Spinal cord (tissue), 10 donors: ENCODE measurements at places on chromosomes 6 and 20. TPM values are rescaled to one million over a fixed set of nuclear protein-coding genes. Genes with fewer than 3 reads are reported as not detected.

IL17F gene
- not detected for total RNA-seq

RAMACL gene
- 1.3 TPM for total RNA-seq

SFTA2 gene
- not detected for total RNA-seq

DNA sequence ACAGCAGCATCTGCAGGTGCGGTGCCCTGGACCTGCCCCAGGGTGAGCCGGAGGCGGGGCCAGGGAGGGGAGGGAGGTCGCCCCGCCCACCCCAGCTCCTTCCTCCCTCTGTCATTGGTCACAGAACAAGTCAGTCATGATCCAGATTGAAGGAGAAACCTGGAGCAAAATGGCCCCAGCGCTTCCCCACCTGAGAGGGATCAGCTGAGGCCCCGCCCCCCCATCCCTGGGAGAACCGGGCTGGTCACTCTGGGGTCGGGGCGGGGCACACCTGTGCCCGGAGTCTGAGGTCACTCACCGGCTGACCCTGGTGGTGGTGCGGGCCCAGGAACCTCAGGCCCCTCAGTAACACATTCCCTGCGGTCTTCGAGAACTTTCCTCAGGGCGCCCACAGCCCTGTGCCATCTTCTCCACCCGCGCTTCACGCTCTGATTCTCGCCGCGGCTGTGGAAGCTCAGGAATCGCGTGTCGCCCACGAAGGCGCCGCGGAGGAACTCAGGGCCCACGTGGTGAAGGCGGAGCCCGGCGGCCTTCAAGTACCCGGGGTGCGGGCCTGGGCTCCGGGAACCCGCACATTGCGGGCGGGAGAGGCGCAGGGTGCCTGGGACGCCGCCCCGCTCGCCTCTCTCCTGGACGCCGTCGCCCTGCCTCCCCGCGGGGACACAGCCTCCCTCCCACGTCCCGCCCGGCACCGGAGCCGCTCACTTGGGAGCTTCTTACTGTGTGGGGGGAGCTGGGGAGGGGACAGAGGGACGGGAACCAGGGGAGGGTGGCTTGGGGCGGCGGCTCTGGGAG lies 36.4 kb upstream of the HLA-C start:
- peaks cover 35% of the 10 kb centered on the region for H3K27me3 ChIP-seq
- H3K4me1 ChIP-seq: peaks cover 11% of the 10 kb centered on the region
- H3K36me3 ChIP-seq: no peaks in the 10 kb centered on the region
- no peak for DNase-seq

DNA sequence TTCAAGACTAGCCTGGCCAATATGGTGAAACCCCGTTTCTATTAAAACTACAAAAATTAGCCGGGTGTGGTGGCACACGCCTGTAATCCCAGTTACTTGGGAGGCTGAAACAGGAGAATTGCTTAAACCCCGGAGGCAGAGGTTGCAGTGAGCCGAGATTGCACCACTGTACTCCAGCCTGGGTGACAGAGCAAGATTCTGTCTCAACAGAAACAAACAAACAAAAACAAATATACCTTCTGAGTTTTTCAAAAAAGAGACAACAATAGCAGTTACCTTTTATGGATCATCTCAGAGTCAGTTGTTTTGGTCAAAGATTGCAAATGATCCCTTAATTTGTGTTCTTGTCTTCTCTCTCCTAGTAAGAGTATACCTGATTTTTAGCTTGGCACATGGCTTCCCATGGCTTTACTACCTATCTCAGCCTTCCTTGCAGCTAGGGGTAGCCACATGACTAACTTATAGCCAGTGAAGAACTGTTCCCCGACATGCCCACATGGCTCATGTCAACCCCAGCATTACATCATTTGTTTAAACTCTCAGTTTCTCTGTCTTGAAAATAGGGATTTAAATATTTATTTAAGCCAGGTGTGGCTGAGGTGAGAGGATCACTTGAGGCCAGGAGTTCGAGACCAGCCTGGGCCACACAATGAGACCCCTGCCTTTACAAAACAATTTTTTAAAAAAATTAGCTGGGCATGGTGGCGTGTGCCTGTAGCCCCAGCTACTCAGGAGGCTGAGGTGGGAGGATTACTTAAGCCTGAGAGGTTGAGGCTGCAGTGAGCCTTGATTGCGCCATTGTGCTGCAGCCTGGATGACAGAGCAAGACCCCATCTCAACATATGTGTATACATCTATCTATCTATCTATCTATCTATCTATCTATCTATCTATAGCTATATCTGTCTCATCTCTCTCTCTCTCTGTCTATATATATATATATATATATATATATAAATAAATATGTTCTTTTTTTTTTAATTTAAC lies 25.0 kb upstream of the SLC9A8 start:
- H3K4me3 ChIP-seq: no peak overlapping the region
- H3K27ac ChIP-seq: no peak overlapping the region
- no peak for DNase-seq
- H3K27me3 ChIP-seq: no peaks in the 10 kb centered on the region
- H3K36me3 ChIP-seq: no peaks in the 10 kb centered on the region

- no peak overlapping the region for H3K27ac ChIP-seq
- H3K36me3 ChIP-seq: no peaks in the 10 kb centered on the region
- peaks cover 12% of the 10 kb centered on the region for H3K4me1 ChIP-seq
- no peak for DNase-seq
- H3K4me3 ChIP-seq: no peak overlapping the region
Observed at GRCh38 chr6:37122861-37123260, 47.1 kb upstream of the PIM1 start.

DNA sequence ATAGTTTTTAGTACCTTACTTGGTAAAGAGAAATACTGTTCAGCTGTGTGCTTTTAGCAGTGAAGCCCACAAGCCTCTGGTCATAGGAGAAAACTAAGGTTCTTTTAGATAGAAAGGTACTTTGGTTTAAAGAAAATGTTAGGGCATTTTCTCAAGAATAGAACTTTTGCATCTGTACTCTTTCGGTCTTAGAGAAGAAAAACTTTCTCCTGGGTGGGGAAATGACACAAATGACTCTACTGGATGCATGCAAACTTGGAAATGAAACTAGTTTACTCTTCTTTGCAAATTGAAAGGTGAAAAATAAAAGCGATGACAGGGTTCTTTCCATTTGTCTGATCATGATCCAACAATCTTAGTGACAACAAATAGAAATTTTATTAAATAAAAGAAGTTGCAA lies 2.1 kb upstream of the TMEM217 start:
- H3K27ac ChIP-seq: no peak overlapping the region
- no peak overlapping the region for H3K4me3 ChIP-seq
- DNase-seq: no peak
- H3K36me3 ChIP-seq: peaks cover 3% of the 10 kb centered on the region
- peaks cover 2% of the 10 kb centered on the region for H3K27me3 ChIP-seq

DNA sequence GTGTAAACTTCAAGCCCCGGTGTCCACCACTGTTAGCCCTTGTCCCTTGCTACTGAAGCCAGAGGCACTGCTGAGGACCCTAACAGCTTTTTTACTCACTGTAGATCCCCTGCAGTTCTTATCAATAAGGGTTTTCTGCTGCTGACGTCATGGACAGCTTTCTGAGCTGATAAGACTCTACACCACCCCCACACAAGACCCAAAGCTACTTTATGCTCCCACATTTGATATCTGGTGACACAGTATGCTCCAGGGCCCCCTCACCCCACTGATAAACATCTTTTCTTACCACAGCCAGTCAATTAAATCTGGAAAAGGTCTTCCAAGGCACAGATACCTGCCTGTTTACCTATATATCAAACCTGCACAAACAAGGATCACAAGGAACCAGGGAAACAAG lies 65.3 kb downstream of the NUS1 start:
- no peak for DNase-seq
- H3K4me3 ChIP-seq: no peak overlapping the region
- no peaks in the 10 kb centered on the region for H3K27me3 ChIP-seq
- H3K36me3 ChIP-seq: no peaks in the 10 kb centered on the region
- H3K27ac ChIP-seq: no peak overlapping the region

- no peak overlapping the region for H3K4me3 ChIP-seq
- no peaks in the 10 kb centered on the region for H3K27me3 ChIP-seq
- DNase-seq: no peak
- no peaks in the 10 kb centered on the region for H3K4me1 ChIP-seq
- peaks cover 29% of the 10 kb centered on the region for H3K36me3 ChIP-seq
- no peak overlapping the region for H3K27ac ChIP-seq
Observed at GRCh38 chr6:36235309-36235708, 34.6 kb upstream of the PNPLA1 start.

GRCh38 chr6:18160911-18161310 lies 5.7 kb downstream of the KDM1B start:
- H3K36me3 ChIP-seq: peaks cover 35% of the 10 kb centered on the region
- no peak for DNase-seq
- peaks cover 4% of the 10 kb centered on the region for H3K4me1 ChIP-seq
- H3K4me3 ChIP-seq: no peak overlapping the region
- no peak overlapping the region for H3K27ac ChIP-seq

- no peak overlapping the region for H3K27ac ChIP-seq
- H3K4me3 ChIP-seq: no peak overlapping the region
- DNase-seq: no peak
Observed at GRCh38 chr6:40759264-40759663, 172.1 kb upstream of the LRFN2 start.

DNA sequence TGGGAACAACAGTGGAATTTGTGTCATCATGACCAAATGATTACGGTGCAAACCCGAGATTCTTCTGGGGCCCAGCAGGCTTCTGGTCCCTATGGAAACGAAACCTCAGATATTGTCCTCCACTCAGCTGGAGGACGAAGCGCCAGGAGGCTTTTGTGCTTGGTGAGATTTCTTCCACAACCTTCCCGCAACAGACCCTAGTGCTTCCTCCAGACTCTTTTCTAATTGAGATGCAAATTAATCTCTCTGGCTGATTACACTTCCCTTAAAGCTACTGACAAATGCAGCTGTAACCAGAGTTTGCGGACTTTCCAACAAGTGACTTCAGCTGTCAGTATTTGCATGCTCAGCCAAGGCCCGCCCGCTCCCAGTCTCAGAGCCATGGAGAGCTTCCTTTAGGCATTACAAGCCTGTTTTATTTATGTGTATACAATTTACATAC lies 96.0 kb downstream of the INSM1 start:
- H3K4me1 ChIP-seq: peaks cover 12% of the 10 kb centered on the region
- no peaks in the 10 kb centered on the region for H3K36me3 ChIP-seq
- H3K27me3 ChIP-seq: peaks cover 28% of the 10 kb centered on the region
- H3K27ac ChIP-seq: no peak overlapping the region
- H3K4me3 ChIP-seq: no peak overlapping the region
- DNase-seq: peak; percentile 93

- DNase-seq: no peak
- no peak overlapping the region for H3K4me3 ChIP-seq
- no peak overlapping the region for H3K27ac ChIP-seq
- H3K4me1 ChIP-seq: peaks cover 3% of the 10 kb centered on the region
- no peaks in the 10 kb centered on the region for H3K27me3 ChIP-seq
Observed at GRCh38 chr6:29597184-29597583, 12.3 kb downstream of the OR2H2 start.

- no peak overlapping the region for H3K4me3 ChIP-seq
- no peak overlapping the region for H3K27ac ChIP-seq
- DNase-seq: no peak
Observed at GRCh38 chr6:17966451-17966850, 21.0 kb downstream of the KIF13A start.

DNA sequence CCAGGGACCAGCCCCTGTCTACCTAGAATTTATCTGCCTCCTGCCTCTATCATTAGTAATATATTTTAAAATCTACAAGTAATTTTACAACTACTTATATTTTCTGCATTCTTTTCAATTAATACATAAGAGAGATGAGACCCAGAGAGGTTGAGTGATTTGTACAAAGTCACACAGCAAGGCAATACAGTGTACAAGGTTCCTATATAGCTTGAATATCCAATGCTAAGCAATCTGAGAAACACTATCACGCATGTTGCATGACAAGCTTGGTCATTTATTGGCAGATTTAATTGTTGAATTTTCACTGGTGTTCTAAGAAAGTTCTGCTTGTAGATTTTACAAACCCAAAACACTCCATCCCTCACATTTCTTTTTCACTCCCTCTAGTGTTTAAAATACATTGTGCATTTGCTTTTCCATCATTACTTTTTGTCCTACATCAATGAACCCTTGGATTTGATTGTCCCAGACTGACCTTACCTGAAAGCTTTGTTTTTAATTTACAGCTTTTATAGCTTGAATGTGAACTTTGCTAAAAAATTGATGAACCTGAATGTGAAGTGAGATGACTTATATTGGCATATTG lies 520.9 kb upstream of the CITED2 start:
- no peaks in the 10 kb centered on the region for H3K4me1 ChIP-seq
- no peak for DNase-seq
- H3K36me3 ChIP-seq: no peaks in the 10 kb centered on the region
- no peaks in the 10 kb centered on the region for H3K27me3 ChIP-seq
- H3K27ac ChIP-seq: no peak overlapping the region
- no peak overlapping the region for H3K4me3 ChIP-seq

DNA sequence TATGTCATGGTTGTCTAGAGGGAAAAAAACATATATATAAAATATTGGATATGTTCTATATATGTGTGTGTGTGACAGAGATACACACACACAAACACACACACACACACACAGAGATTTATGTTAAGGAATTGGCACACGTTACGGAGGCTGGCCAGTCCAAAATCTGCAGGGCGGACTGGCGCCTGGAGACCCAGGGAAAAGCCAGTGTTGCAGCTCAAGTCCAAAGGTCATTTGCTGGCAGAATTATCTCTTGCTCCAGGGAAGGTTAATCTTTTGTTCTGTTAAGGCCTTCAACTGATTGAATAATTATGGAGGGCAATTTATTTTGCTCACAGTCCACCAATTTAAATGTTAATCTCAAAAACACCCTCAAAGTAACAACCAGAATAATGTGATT lies 37.5 kb upstream of the PDE7B start:
- DNase-seq: no peak
- no peak overlapping the region for H3K4me3 ChIP-seq
- H3K4me1 ChIP-seq: no peaks in the 10 kb centered on the region
- no peak overlapping the region for H3K27ac ChIP-seq
- H3K27me3 ChIP-seq: no peaks in the 10 kb centered on the region

GRCh38 chr20:59175861-59176260 lies 12.2 kb downstream of the ZNF831 start:
- no peak overlapping the region for H3K4me3 ChIP-seq
- DNase-seq: no peak
- H3K4me1 ChIP-seq: no peaks in the 10 kb centered on the region
- H3K27me3 ChIP-seq: no peaks in the 10 kb centered on the region

GRCh38 chr6:49326347-49326746 lies 136.7 kb downstream of the MMUT start:
- H3K27ac ChIP-seq: no peak overlapping the region
- H3K4me3 ChIP-seq: no peak overlapping the region
- H3K4me1 ChIP-seq: no peaks in the 10 kb centered on the region
- H3K27me3 ChIP-seq: no peaks in the 10 kb centered on the region

DNA sequence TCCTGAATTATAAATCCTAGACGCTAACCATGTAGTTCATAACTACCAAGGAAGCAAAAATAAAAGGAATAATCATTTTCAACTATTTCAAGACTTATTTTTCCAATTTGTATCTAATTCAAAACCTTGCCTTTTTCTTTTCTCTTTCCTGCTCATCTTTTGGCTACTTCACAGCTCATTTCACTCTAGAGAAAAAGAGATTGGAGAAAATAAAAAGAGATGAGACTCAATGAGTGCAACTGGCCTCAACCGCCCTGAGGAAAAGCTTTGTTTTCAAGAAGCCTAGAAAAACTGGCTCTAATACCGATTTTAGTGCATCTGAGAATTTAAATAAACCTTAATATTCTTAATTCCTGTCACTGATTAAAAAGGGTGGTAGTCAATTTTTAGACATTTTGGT lies 36.4 kb downstream of the IPCEF1 start:
- no peak overlapping the region for H3K27ac ChIP-seq
- H3K36me3 ChIP-seq: no peaks in the 10 kb centered on the region
- no peak overlapping the region for H3K4me3 ChIP-seq
- H3K27me3 ChIP-seq: no peaks in the 10 kb centered on the region
- no peak for DNase-seq

GRCh38 chr20:33621717-33622400 lies 40.3 kb upstream of the C20orf144 start:
- no peaks in the 10 kb centered on the region for H3K4me1 ChIP-seq
- no peak overlapping the region for H3K4me3 ChIP-seq
- peaks cover 28% of the 10 kb centered on the region for H3K36me3 ChIP-seq
- no peak for DNase-seq
- H3K27me3 ChIP-seq: no peaks in the 10 kb centered on the region
